ENCODE measurements at places on chromosomes 5 and 9. TPM values are rescaled to one million over a fixed set of nuclear protein-coding genes. Genes with fewer than 3 reads are reported as not detected.

GRCh38 chr9:134179918-134180785 is 15.8 kb upstream of the RNU6ATAC start:
- no peak for DNase-seq

DNA sequence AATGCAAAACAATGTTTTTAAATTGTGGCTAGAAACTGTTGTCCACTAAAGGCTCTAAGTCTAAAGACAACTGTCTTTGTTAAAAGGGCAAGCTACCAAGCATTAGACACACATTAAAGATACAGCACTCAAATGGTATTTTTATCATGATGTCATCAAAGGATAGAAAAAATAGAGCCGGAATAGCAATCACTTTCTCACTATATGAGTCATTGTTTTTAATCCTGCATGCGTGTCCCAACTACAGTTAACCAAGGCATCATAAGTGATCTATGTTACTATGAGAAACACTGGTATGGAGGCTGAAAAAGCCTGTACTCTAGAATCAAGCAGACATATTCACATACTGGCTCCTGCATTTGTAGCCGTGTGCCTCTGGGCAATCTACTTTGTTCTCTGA is 1.9 kb upstream of the PJA2 start:
- no peak for DNase-seq

UGT3A2 gene
- 0.54 TPM for total RNA-seq

SEMA6A gene
- total RNA-seq = 0.27 TPM

GRCh38 chr5:33995865-33996264 is 11.4 kb upstream of the SLC45A2 start:
- DNase-seq = no peak

- DNase-seq = no peak
Observed at GRCh38 chr5:54825005-54825404, 160.4 kb downstream of the ESM1 start.

DNA sequence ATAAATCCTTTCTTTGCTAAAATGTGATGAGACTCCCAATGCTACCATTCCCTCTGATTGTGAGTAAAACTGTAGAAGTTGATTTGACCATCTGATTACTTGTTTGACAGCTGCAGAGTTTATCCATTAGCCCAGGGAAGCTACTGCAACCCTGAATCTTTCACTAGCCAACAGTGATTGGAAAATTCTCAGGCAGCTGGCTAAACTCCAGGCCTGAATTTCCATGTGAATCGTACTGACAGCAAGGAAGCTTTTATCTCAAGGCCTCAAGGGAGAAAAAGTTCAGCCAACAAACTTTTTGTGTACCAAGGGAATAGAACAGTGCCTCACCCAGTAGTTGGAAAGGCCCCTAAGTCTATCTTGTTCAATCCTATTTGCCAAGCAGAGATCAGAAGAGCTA is 246.7 kb upstream of the TRPM3 start:
- DNase-seq = no peak

DNA sequence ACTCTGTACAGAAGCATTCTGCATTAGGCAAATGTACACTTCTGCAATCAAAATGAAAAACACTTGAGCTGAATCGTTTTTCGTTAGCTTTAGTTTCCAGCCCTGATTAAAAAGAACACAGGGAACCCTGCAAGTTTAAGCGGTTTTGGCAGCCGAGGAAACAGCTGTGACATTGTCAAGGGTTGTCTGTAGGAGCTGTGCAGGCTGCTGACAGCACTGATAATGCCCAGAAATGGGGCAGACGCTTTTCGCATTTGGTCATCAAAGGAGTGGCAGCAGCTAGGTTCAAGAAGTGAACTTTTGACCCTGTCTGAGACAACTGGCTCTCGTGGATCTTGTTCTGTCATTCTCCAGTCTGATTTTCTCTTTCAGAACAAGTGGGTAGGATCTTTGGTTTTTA is 165.6 kb upstream of the CCDC152 start:
- DNase-seq = peak; percentile 93

DNA sequence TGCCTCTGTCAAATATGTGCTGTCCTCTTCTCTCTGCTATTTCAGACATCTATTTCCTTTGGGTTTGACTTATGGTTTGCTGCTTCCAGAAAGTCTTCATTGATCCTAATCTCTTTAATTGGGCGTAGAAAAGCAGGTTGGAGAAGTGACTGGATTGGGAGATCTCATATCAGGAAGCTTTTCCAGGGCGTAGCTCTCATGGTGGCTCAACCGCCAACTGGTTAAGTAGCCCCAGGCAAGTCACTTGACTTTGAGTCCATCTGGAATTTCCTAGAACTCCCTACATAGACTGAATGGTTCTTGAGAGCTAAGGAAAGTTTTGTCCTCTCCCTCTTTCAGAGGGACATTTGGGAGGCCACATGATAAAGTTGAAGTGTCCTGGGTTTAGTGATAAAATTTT is 192.3 kb upstream of the GLRA1 start:
- no peak for DNase-seq

DNA sequence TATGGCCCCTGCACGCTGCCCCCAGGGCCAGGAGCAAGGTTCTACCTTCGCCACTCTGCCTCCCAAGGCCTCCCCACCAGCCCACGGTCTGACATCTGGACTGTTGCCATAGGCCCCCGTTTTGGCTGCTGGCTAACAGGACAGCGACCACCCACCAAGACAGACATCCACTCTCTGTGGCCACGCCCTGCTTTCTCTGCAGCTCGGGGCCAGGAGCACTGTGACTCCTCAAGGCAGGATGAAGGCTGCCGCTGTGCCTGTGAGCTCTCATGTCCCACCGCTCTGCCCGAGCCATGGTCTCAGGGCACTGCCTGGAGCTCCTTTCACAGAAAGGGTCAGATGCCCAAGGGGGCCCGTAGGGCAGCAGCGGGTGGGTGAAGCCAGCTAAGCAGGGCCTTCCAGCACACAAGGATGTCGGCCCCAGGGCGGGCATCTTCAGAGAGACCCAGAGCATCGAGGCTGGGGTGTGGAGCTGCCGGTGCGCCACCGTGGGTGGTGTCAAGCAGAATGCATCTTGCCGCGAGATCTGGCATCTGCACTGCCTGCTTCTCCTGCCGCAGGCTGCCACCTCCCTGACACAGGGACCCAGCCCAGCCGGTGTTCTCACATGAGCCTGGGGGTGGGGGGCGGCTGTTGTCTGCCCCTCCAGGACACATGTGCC is 92.2 kb upstream of the ADAMTS2 start:
- DNase-seq = no peak

DNA sequence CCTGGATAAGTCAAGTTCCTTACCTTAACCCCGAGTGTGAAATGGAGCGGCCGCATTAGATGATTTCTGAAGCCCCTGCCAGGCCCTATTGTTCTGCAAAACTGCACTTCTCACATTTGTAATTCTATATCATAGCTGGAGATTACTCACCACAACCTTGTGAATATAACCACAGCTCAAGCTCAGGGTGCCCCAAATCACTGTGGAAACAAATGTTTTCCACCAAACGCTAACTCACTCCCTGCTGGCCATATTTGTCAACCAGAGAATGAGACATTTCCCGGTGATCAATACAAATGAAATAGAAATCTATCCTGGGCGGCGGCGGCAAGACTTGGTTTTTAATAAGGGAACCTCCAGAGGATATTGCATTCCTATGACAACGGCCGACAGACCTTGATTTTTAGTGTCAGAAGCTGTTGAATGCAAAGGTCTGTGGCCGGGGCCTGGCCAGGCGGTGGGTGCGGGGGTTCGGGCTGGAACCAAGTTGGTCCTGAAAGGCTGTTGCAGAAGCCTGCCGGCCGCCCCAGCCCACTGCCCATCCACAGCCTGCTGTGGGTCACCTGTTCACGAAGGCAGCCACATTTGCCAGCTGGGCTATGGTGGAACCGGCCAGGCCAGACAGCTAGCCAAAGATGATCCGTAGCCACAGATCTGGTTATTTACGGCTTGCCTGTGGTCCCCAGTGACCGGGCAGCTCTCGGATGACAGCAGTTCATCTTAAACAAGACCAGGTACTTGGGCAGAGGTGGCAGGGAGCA is 93.9 kb upstream of the LMX1B start:
- DNase-seq = no peak

DNA sequence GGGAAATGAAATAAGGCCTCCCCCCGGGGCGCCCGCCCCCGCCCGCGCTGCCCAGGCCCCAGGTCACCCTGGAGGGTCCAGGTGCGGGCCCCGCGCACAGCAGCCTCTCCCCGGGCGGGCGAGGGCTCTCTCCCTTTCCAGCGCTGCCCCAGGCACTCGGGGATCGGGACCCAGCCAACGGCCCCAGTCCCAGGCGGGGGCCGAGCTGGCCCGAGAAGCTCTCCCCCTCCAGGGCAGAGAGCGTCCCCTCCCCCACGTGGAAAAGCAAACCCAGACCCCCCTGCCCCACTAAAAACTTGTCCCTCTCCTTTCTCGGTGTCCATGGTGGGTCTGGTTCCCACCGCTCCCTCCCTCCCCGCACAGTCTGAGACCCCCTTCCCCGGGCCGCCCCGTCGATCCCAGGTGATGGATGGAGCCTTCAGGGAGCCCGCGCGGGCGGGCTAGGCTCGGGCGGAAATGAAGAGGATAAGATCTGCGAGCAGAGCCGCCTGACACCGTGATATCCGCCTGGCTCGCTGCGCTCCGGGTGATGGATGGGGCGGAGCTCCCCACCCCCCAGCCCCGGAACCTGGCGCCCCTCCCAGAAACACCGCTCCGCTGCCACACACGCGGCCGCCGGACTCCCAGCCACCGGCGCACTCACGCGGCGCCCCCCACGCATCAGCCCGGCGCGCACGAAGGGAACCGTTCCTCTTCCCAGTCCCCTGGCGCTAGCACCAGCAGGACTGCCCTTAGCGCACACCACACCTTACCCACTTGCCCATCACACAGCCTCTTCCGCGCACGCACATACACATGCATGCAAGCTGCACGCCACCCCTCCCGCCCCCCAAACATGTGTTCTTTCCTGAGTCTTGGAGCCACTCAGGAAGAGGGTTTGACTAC is 81.7 kb upstream of the ZBTB43 start:
- DNase-seq = no peak

- no peak for DNase-seq
Observed at GRCh38 chr5:52869391-52869790, 81.7 kb downstream of the ITGA1 start.

GRCh38 chr5:135076051-135076491 is 42.0 kb upstream of the PITX1 start:
- no peak for DNase-seq

GRCh38 chr5:176144508-176144907 is 93.7 kb upstream of the SIMC1 start:
- no peak for DNase-seq

GRCh38 chr9:69932901-69933300 is 110.7 kb upstream of the MAMDC2 start:
- no peak for DNase-seq

DNA sequence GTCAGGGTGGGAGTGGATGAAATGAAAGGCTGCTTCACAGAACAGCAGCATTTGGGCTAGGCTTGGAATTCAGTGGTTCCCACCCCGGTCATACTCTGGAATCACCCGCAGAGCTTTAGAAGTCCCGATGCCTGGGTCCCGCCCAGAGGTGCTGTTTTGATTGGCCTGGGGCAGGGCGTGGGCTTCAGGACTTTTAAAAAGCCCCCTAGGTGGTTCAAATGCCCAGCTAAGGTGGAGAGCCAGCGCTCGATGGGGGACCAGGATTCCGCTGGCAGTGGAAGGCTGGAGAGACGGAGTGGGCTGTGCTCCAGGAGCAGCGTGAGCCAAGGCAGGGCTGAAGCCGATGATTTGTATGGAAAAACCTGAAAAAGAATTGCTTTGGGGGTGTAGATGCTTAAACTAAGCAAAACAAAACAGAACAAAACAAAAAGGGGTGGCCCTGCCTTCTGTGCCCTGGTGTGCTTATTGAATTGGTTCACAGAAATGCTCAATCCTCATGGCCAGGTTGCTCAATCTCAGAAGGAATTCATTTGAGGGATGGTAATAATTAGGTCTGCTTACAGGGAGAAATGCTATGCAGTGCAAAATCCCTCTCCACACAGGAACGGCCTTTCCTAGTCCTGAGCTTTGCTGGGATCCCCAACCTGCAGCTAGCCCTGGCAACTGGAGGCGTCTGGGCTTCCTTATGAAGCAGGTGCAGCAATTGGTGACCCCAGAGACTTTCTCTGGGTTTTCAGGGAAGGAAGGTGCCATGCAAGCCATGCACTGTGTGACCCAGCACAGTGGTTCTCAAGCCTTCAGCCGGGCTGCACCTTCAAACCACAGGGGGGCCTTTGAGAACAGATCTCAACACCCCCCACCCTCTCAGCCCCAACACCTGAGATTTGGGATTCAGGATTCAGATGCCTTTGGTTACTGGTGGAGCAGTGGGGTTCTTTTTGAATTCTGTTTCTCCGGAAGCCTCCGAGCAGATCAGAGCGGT is 174.0 kb upstream of the ZNF618 start:
- DNase-seq = no peak

- DNase-seq = no peak
Observed at GRCh38 chr5:86570427-86571083, 47.2 kb upstream of the COX7C start.

- DNase-seq = no peak
Observed at GRCh38 chr9:89903141-89903475, 298.3 kb downstream of the GADD45G start.

GNAQ gene
- total RNA-seq = 35.0 TPM

GRCh38 chr9:119282476-119283077 is 86.7 kb downstream of the BRINP1 start:
- DNase-seq = no peak

DNA sequence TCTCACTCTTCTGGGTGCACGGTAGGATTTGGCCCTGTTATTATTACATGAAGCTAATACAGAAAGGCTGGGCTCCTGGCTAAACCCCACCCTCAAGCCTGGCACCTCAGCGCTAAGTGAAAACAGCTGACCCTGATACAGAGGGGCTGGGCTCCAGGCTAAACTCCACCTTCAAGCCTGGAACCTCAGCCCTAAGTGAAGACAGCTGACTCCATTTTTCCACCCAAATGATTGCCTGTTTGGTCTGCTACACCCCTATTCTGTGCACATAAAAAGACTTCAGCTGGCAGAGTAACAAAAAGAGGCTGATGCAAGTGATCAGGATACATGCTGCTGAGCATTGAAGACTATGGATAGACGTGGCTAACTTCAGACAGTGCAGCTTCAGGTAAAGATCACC is 148.4 kb upstream of the CLINT1 start:
- DNase-seq = no peak

All from hematopoietic multipotent progenitor cell (in vitro differentiated cells).